ENCODE measurements at places on chromosomes 12 and 14. TPM values are rescaled to one million over a fixed set of nuclear protein-coding genes. Genes with fewer than 3 reads are reported as not detected.

Gene TECPR2
- 14.8 TPM for polyA plus RNA-seq

Gene MAP1LC3B2
- polyA plus RNA-seq, result 6.5 TPM

Gene DNAI7
- polyA plus RNA-seq, result 8.4 TPM

Gene ACOT4
- polyA plus RNA-seq, result 3.5 TPM

Gene NFYB
- polyA plus RNA-seq, result 90.3 TPM

Gene DYNC1H1
- 339 TPM for polyA plus RNA-seq

Gene ASCL1
- not detected for polyA plus RNA-seq

Gene PAH
- 59.7 TPM for polyA plus RNA-seq

Gene DIO3
- 0.14 TPM for polyA plus RNA-seq

Gene COX8C
- 0.35 TPM for polyA plus RNA-seq

Gene MORN3
- polyA plus RNA-seq, result 1.2 TPM

Gene SLC17A8
- 0.22 TPM for polyA plus RNA-seq

Gene PPP4R4
- 0.27 TPM for polyA plus RNA-seq

Gene NOPCHAP1
- 10.4 TPM for polyA plus RNA-seq

Gene IQSEC3
- 9.9 TPM for polyA plus RNA-seq
